ENCODE measurements at places on chromosomes 5 and 9. TPM values are rescaled to one million over a fixed set of nuclear protein-coding genes. Genes with fewer than 3 reads are reported as not detected.

EIF4E1B gene
- total RNA-seq, result not detected

IFNA13 gene
- not detected for total RNA-seq

GBGT1 gene
- 6.3 TPM for total RNA-seq

OLFML2A gene
- total RNA-seq, result 41.1 TPM

EPB41L4A gene
- total RNA-seq, result 17.8 TPM

HMHB1 gene
- total RNA-seq, result not detected

- H3K27ac ChIP-seq, result no peak overlapping the region
- no peak overlapping the region for H3K4me3 ChIP-seq
- H3K36me3 ChIP-seq, result no peaks in the 10 kb centered on the region
- no peaks in the 10 kb centered on the region for H3K4me1 ChIP-seq
Measured at GRCh38 chr5:101643794-101644193, 652.3 kb downstream of the SLCO4C1 start.

- no peaks in the 10 kb centered on the region for H3K36me3 ChIP-seq
- no peaks in the 10 kb centered on the region for H3K27me3 ChIP-seq
- no peak overlapping the region for H3K4me3 ChIP-seq
- no peak for DNase-seq
- H3K27ac ChIP-seq, result peak overlapping the region; percentile 51
Measured at GRCh38 chr5:124401476-124402143, 344.8 kb downstream of the ZNF608 start.

DNA sequence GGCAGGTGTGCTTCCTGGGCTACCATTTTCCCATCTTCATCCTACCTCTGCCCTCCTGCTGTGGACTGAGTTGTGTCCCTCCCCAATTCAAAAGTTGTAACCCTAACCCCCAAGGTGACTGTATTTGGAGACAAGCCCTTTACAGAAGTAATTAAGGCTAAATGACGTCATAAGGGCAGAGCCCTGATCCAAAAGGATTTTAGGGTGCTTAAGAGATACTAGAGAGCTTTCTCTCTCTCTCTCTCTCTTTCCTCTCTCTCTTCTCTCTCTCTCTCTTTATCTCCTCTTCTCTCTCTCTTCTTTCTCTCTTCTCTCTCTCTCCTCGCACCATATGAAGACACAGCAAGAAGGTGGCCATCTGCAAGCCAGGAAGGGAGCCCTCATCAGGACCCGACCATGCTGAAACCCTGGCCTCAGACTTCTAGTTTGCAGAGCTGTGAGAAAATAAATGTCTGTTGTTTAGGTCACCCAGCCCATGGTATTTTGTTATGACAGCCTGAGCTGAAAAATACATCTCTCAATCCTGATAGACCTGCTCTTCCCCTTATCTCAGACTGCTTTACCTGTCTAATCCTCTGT is 36.0 kb upstream of the TEX48 start:
- no peaks in the 10 kb centered on the region for H3K4me1 ChIP-seq
- no peaks in the 10 kb centered on the region for H3K36me3 ChIP-seq
- H3K4me3 ChIP-seq, result no peak overlapping the region
- no peak overlapping the region for H3K27ac ChIP-seq
- peaks cover 64% of the 10 kb centered on the region for H3K27me3 ChIP-seq

- no peaks in the 10 kb centered on the region for H3K36me3 ChIP-seq
- H3K27me3 ChIP-seq, result no peaks in the 10 kb centered on the region
- H3K4me1 ChIP-seq, result no peaks in the 10 kb centered on the region
- no peak overlapping the region for H3K27ac ChIP-seq
- DNase-seq, result no peak
Measured at GRCh38 chr5:143914756-143915155, 102.8 kb downstream of the HMHB1 start.

DNA sequence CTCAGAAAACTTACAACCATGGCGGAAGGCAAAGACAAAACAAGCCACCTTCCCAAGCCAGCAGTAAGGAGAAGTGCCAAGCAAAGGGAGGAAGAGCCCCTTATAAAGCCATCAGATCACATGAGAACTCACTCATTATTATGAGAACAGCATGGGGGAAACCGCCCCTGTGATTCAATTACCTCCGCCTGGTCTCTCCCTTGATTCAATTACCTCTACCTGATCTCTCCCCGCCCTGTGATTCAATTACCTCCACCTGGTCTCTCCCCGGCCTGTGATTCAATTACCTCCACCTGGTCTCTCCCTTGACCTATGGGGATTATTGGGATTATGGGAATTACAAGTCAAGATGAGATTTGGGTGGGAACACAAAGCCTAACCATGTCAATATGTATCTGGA is 467.3 kb upstream of the FTMT start:
- no peak overlapping the region for H3K27ac ChIP-seq
- DNase-seq, result no peak
- no peaks in the 10 kb centered on the region for H3K27me3 ChIP-seq
- no peaks in the 10 kb centered on the region for H3K36me3 ChIP-seq
- H3K4me1 ChIP-seq, result no peaks in the 10 kb centered on the region
- no peak overlapping the region for H3K4me3 ChIP-seq

DNA sequence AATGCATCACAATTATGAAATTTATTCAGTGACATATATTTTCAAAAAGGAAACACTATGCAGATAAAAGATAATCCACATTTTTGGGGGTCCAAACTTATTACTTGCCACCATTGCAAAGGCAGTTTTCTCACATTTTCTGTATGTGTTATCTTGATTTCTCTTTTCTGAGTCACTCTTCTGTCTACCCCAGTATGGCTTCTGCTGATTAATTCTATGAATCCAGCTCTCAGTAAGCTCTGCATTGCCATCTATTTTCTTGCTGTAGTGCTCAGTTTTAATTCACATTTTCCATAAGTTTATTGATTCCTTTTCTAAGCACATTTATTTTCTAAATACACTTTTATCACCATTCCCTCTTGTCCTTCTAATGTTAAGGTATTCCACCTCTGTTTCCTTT is 1.7 kb downstream of the IFNA10 start:
- no peak overlapping the region for H3K27ac ChIP-seq
- no peak overlapping the region for H3K4me3 ChIP-seq
- no peaks in the 10 kb centered on the region for H3K36me3 ChIP-seq

- H3K4me1 ChIP-seq, result no peaks in the 10 kb centered on the region
- H3K4me3 ChIP-seq, result no peak overlapping the region
- no peaks in the 10 kb centered on the region for H3K36me3 ChIP-seq
- H3K27me3 ChIP-seq, result no peaks in the 10 kb centered on the region
- H3K27ac ChIP-seq, result no peak overlapping the region
Measured at GRCh38 chr5:7597059-7597642, 201.2 kb downstream of the ADCY2 start.

Data from left ventricle myocardium inferior (tissue), 1 donor.